Smooth muscle cell of the umbilical artery (primary cell): ENCODE measurements at places on chromosomes 5 and 9. TPM values are rescaled to one million over a fixed set of nuclear protein-coding genes. Genes with fewer than 3 reads are reported as not detected.

Gene TEK
- 15.7 and 89.3 TPM in 2 replicates for total RNA-seq

Gene ABCA2
- total RNA-seq, result 46.0 and 68.3 TPM in 2 replicates

Gene PCDHB10
- 0.42 and 0.59 TPM in 2 replicates for total RNA-seq

Gene C8G
- total RNA-seq, result 0.59 TPM in 1 of 2 replicates, not detected in the other

Gene CSF2
- 1.2 TPM in 1 of 2 replicates, not detected in the other for total RNA-seq

Gene CTSV
- total RNA-seq, result 0.30 and 0.74 TPM in 2 replicates

Gene AKNA
- 6.3 and 7.7 TPM in 2 replicates for total RNA-seq

Gene GCNT4
- 0.23 and 0.59 TPM in 2 replicates for total RNA-seq

Gene MARVELD2
- 0.30 and 1.3 TPM in 2 replicates for total RNA-seq

Gene GAPT
- not detected in 2 replicates for total RNA-seq

Gene PLCXD3
- under 0.01 and 0.05 TPM in 2 replicates for total RNA-seq

Gene ACTBL2
- 0.89 and 1.4 TPM in 2 replicates for total RNA-seq

Gene TNFSF15
- 0.32 and 3.0 TPM in 2 replicates for total RNA-seq

Gene CD72
- total RNA-seq, result 0.32 and 1.2 TPM in 2 replicates

Gene PCDHA4
- total RNA-seq, result 0.32 and 0.89 TPM in 2 replicates

Gene SELENOP
- 0.32 and 1.8 TPM in 2 replicates for total RNA-seq

Gene ECPAS
- 73.9 and 106 TPM in 2 replicates for total RNA-seq

Gene SH2D3C
- total RNA-seq, result 0.18 and 0.30 TPM in 2 replicates

Gene TTC33
- total RNA-seq, result 14.7 and 16.3 TPM in 2 replicates

Gene HACD4
- total RNA-seq, result 2.1 and 4.2 TPM in 2 replicates

Gene KLF9
- 17.2 and 27.9 TPM in 2 replicates for total RNA-seq

Gene CCNJL
- 3.3 and 4.1 TPM in 2 replicates for total RNA-seq

Gene DCAF12
- 9.8 and 12.6 TPM in 2 replicates for total RNA-seq

Gene STPG3
- not detected in 2 replicates for total RNA-seq

Gene SUSD3
- total RNA-seq, result 0.37 and 0.59 TPM in 2 replicates

Gene AQP7
- not detected in 2 replicates for total RNA-seq

Gene GLDC
- total RNA-seq, result under 0.01 and 1.3 TPM in 2 replicates

Gene CDH9
- 0.59 TPM in 1 of 2 replicates, not detected in the other for total RNA-seq

Gene MARCHF11
- not detected in 2 replicates for total RNA-seq

Gene BTNL9
- not detected in 2 replicates for total RNA-seq

Gene CCDC192
- total RNA-seq, result not detected in 2 replicates

Gene FCN2
- total RNA-seq, result not detected in 2 replicates

Gene OBP2B
- total RNA-seq, result not detected in 2 replicates

Gene CEL
- total RNA-seq, result 0.30 and 0.46 TPM in 2 replicates

Gene PPP3R2
- not detected in 2 replicates for total RNA-seq
